ENCODE measurements at places on chromosomes 11 and 22.

- DNase-seq, result no peak
These were observed 400.2 kb downstream of the RAB38 start for GRCh38 chr11:87775036-87775435.

DNA sequence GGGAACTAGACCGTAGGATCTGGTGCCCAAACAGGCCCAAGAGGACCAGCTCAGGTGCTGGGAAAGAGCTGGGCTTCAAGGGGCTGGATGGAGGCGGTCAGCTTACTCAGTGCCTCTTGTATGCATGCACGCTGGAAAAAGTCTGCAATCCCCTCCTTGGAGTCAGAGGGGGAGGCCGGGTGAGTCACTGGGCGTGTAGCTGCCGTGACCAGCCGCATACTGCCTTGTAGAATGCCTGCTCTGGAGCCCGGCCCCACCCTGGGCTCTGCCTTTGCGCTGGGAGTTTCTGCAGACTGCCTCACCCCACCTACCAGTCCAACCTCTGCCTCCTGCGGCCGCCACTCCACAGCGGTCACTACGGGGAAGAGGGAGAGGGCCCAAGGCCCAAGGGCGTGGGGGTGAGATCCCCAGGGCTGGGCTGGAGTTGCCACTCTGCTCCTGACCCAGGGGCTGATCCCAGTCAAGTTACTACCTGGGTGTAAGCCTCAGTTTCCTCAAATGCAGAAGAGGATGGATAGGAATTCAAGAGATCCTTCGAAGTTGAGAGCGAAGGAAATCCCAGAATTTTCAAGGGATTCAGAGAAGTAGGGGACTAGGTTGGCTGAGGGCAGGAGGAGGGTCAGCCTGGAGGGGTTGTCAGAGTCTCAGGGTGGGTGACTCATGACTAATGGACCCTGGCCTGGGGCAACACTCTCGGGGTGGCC lies 4.2 kb downstream of the MRGPRF start:
- peak; percentile 33 for DNase-seq

DNA sequence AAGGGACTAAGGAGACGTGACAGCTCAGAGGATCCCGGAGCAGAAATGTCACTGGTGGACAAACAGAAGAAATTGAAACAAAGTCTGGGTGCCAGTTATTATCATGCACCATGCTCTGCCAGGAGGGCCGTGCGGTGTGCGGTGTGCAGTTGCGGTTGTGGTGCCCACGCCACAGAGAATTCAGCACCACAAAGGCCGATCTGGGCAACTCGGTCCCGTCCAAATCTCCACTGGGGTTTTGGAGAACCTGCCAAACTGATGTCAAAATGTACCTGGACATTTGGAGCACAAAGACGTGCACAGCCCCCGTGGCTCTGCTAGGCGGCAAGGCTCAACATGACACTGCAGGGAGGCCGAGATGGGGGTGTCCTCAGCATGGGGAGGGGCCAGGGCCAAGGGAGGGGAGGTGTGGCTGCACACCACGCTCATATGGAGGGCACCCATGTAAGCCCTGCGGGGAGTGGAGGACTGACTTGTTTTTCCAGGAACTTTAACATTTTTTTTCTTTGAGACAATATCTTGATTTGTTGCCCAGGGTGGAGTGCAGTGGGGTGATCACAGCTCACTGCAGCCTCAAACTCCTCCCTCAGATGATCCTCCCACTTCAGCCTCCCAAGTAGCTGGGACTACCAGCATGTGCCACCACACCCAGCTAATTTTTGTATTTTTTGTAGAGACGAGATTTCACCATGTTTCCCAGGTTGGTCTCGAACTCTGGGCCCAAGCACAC lies 39.4 kb downstream of the GNB1L start:
- DNase-seq, result no peak

DNA sequence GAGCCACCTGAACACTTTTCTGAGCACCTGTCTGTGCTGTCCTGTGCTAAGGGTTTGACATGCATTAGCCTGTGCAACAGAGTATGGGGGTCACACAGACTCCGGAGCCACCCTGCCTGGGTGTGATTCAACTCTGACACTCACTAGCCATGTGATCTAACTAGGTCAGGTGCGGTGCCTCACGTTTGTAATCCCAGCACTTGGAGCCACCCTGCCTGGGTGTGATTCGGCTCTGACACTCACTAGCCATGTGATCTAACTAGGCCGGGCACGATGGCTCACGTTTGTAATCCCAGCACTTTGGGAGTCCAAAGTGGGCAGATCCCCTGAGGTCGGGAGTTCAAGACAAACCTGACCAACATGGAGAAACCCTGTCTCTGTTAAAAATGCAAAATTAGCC lies 11.4 kb downstream of the UBE2L6 start:
- no peak for DNase-seq

DNA sequence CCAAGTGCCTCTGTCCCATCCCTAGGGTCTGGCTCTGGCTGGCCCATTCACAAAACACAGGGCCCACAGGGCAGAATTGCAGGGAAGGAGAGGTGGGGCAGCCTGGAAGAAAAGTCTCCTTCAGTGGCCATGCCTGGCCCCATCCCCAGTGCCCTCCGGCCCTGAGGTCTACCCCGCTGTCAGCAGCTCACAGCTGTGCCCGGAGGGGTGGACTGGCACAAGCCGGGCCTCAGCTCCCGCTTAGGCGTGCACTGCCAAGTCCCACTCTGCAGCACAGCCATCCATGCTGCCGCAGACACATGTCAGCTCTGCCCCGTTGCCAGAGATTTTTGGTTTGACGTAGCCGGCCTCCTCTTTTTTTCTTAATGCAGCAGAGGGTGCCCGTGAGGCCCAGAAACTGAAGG lies 3.9 kb upstream of the SCN2B start:
- DNase-seq, result no peak

DNA sequence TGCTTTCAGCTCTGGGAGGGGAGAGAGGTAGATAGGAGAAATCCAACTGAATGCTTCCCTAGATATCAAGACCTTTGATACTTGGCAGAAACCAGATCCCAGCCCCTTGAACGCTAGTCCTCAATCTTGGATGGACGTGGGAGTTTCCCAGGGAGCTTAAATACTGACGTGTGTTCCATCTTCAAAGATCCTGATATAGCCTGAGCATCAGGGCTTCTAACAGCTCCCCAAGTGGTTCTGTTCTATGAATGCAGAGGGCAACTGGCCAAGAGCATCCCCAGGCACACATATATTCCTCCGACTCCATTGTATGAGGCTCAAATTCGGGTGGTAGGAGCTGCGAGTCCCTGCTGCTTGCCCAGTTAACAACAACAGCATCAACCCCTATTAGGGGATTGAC lies 8.7 kb upstream of the ACCS start:
- no peak for DNase-seq

DNA sequence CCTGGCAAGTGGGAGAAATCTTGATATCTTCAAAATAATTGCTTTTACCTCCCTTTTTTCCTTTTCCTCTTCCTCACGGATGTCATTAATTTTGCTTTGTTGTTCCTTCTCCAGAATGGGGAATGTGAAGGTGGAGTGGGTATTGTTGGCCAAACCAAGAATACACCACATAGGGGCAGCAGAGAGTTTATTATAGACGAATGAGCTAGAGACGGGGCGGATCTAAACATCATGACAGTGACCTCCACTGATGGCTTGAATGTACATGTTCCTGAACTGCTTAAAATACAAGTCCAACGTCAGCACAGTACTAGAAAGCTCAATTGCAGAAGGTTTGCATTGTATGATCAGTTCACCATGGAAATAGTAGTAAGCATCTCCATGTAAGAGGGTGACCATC lies 122.3 kb upstream of the SNX19 start:
- no peak for DNase-seq

GRCh38 chr11:7423946-7424345 lies 61.4 kb upstream of the OLFML1 start:
- DNase-seq, result no peak

DNA sequence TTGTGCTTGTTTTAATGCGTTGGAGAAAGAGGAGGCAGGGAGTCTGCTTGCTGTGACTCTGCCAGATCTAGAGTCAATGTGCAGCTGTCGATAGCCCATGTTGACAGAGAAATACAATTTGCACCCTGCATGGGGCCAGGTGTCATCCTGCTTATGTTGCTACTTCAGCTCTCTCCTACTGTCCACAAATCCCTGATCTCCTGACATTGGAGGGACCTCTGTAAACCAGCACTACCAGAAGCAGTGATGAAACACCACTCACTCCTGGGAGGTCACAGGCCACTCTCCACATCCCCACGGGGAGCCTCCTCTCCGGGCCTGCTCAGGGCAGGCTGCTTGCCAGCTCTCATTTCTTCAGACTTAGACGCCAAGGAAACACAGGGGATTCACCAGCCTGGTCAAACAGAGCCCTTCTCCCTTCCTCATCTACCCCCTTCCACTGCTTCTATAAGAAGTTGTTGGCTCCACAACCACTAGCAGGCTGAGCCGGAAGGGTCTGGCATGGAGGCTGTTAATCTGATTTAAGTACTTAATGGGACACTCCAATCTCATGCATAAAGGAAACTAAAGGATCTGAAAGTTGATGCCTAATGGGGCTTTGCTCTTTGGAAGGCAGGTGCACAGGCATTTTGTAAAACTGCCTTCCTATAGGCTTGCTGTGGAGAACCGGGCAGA lies 29.9 kb upstream of the CSNK2A3 start:
- DNase-seq, result no peak

- DNase-seq, result no peak
These were observed at the start of gene LRP5 for GRCh38 chr11:68312117-68312779. TSS of gene LRP5 (plus strand) at chr11:68312591. CDS start at chr11:68312715, 124 bp downstream.

- DNase-seq, result no peak
These were observed 26.4 kb downstream of the IGLL5 start for GRCh38 chr22:22913989-22914388.

GRCh38 chr11:57474017-57474802 lies 13.9 kb downstream of the RTN4RL2 start:
- no peak for DNase-seq

GRCh38 chr11:9462806-9463537 lies 2.2 kb downstream of the ZNF143 start:
- DNase-seq, result no peak

- DNase-seq, result no peak
These were observed 27.3 kb upstream of the KRTAP5-6 start for GRCh38 chr11:1669546-1670218.

- DNase-seq, result no peak
These were observed 33.5 kb downstream of the SPECC1L start for GRCh38 chr22:24304062-24304675.

GRCh38 chr22:37157516-37158285 lies 8.0 kb upstream of the IL2RB start:
- DNase-seq, result no peak

GRCh38 chr22:26367402-26368245 lies 61.4 kb upstream of the ASPHD2 start:
- DNase-seq, result peak; percentile 45

DNA sequence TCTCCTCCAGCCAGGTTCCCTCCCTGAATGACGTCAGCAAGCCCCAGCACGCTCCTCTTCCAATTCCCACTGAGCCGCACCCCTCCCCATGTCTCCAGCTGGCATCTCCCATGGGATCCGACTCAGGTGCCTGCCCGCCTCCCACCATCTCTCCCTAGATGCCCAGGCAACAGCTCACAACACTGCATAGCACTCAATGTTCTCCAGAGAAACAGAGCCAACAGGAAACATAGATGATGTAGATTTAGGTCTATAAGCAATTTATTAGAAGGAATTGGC lies 532.3 kb downstream of the BRD1 start:
- DNase-seq, result no peak

DNA sequence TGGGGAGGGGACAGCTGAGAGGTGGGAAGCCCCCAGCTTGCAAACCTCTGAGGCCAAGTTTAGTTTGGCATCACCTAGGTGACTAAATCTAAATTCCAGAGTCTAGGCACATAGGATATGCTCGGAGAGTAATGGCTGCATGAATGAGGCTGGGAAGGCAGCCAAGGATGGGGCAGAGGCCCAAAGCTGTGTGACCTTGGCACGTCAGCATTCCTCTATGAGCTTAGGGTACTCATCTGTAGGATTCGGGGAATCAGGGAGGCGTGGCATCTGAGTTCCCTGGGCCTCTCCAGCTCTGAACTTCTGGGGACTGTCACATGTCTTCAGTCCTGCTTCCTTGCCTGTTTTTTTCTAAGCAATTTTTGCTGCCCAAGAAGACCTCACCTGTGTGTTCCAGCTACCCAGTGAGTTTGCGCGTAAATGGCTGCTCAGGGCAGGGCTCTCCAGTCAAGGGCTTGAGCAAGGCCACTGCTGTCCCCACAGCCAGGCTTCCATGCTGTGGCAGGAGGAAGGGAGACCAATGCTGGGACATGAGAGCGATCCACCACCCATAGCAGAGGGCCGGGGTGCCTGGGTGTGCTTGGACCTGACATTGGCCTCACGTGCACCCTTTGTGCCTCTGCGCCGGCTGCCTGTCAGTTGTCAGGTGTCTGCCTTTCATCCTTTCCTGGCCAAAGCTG lies 13.9 kb downstream of the DAGLA start:
- DNase-seq, result no peak

- no peak for DNase-seq
These were observed 30.1 kb upstream of the TNRC6B start for GRCh38 chr22:40147388-40148176.

- DNase-seq, result peak; percentile 50
These were observed 100.3 kb upstream of the AKIP1 start for GRCh38 chr11:8810540-8811301.

GRCh38 chr11:7628660-7629059 lies 44.6 kb downstream of the CYB5R2 start:
- DNase-seq, result no peak

DNA sequence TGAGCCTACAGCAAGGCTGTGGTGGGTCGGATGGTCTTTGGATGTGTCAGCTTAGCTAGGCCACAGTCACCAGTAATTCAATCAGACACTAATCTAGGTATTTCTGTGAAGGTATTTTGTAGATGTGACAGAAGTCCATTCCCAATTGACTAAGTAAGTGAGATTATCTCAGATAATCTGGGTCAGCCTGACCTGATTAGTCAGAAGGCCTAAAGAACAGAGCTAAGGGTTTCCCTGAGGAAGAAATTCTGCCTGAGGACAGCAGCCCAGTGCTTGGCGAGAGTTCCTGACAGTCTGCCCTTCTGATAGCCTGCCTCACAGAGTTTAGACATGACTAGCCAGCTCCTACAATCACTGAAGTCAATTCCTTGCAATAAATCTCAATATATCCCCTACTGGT lies 28.7 kb downstream of the GUCD1 start:
- no peak for DNase-seq

DNA sequence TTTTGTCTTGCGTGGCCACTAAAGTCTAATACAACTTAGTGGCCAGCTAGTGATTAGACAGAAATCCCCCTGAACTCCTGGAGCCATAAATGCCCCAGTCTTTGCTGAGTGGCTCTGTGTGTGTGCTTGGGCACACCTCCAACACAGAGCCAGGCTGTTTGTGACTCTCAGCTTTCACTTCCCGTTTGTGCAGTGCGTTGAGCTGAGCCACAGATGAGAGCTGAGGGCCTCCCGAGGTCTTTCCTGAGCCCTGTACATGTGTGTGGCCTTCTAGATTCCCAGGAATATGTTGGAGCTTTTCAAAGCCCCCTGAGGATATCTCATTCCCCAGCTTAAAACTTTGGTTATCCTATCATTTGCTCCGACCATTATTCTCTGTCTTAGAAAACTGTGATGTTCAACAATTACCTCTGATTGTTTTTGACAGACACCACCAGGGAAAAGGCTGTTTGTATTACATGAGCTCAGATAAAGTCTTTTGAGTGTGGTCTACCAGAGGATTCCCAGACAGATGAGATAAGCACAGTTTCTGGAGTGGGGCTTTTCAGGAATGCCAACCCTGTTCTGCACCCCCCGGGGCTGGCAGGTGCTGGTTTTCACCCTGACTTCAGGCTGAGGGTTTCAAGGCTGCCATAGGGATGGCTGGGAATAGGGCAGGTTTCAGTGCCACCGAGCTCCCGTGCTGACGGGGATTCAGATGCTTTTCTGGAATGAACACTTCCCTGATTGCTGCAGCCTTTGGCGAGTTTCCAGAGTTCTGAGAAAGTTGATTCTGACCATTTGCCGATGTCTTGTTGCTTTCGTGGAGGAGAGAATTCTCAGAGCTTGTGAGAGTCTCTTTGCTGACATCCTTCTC lies 23.8 kb downstream of the IGHMBP2 start:
- no peak for DNase-seq
